ENCODE measurements at places on chromosomes 6 and 20.

DNA sequence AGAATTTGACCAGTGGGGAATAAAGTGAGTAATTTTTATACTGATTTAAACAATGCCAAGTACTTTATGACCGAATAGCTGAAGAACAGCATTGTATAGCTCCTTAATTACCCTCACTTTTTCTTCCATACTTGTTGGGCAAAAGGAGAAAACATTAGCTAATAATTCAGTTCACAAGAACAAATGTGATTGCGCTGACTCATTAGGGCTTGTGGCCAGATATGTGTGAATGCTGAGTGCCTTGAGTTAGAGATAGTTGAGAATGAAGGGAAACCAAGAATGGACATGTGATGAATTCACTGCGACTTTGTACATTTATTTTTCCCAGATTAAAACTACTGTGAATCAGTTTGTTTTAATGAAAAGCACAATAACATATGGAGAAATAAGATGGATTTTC lies 669.4 kb downstream of the TFAP2A start:
- DNase-seq: no peak

- no peak for DNase-seq
These were observed 15.8 kb downstream of the TFEB start for GRCh38 chr6:41719436-41720261.

- DNase-seq: no peak
These were observed 28.7 kb downstream of the LAMA4 start for GRCh38 chr6:112225691-112226090.

GRCh38 chr6:24836109-24836508 lies 37.4 kb upstream of the ARMH2 start:
- no peak for DNase-seq

Data from left forelimb (tissue), 1 donor.